Muscle of arm (tissue), 14 donors: ENCODE measurements at places on chromosomes 11 and 22.

DNA sequence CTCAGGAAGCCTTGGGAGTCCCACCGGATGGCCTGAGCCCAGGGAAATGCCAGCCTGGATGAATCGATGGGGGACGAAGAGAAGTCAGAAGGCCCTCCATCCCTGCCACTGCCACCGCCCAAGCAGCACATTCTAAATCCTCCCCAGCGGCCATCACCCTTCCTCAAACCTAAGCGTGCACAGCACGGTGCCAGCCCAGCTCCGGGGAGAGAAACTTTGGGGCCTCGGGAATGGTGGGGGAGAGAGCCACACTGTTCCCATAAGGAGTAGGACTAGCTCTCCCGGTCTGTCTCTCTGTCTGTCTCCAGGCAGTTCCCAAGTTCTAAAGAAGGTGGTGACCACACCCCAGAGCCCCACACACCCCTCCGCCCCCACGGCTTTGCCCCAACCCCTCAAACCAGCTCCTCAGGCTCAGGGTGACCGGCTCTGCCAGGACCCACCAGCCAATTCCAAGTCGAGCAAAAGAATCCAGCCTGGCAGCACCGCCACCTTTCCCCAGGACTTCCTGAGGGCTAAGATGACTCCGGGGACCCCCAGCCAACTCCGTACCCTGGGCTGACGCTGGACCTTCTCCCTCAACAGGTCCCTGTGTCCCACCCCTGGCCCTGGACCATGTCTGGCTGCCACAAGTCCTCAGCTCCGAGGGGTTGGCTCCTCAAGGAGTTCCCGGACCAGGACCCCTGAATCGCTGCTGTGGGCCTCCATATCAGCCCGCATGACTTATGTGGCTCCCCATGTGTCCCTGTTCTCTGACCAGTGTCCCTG is 2.7 kb downstream of the AHNAK start:
- DNase-seq: no peak

DNA sequence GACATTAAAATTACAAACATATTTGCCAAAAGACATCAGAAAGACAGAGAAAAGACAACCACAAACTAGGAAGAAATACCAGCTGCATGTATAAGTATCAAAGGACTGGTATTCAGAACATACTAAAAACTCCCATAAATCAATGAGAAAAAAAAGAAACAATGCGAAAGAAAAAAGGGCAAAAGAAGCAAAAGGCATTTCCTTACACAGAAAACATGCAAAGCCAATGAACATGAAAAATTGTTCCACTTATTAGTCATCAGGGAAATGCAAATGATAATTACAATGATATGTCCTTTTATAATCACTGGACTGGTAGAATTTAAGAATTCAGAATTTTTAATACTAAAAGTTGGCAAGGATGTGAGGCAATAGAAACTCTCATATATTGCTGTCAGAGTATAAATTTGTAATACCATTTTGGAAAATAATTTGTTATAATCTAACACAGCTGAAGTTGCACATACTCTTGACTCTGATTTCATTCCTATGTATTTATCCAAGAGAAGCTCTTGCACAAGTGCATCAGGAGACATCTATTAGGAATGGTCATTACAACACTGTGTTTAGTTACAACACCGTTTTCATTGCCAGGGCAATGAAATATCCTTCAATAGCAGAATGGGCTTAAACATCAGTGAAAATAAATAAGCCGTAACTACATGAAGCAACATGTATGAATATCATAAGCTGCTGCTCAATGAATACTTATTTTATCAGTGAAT is 279.7 kb downstream of the SWAP70 start:
- DNase-seq: peak; percentile 78

- no peak for DNase-seq
Measured at GRCh38 chr22:33909911-33910310, 10.4 kb downstream of the LARGE1 start.

DNA sequence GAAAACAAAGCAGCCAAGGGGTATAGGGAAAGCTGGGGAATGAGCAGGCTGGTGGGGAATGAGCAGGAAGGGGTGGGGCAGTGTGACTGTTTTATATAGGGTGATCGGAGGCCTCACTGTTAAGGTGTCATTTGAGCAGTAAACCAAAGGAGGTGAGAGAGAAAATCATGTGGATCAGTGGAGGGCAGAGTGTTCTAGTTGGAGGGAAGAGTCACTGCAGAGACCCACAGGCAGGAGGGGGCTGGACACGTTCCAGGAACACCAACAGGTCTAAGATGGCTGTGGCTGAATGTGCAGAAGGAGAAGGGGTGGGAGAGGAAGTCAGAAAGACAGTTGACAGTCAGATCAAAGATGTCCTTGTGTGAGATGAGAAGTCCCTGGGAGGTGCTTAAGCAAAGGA is 103.8 kb downstream of the ENTHD1 start:
- DNase-seq: no peak

DNA sequence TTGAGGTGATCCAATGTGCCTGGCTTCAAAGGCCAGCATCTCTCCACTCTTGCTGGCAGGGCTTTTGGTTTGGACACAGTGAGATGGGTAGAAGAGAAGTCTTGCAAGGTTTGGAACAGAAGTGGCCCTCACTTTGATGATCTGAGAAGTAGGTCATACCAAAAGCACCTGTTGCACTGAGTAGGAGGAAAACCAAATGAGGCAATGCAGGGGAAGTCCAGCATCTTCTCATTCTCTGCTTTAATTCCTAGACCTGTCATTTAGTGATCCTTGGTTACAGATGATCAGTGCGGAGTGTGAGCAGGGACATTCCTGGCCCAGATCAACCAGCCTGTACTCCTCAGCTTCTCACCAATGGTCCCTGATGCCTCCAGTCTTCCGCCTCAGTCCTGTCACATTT is 990.5 kb downstream of the OPCML start:
- DNase-seq: no peak

GRCh38 chr11:21476588-21476987 is 716.3 kb upstream of the ANO5 start:
- no peak for DNase-seq

GRCh38 chr11:34823197-34823596 is 93.0 kb downstream of the APIP start:
- no peak for DNase-seq
